ENCODE measurements at places on chromosomes 16 and 17. TPM values are rescaled to one million over a fixed set of nuclear protein-coding genes. Genes with fewer than 3 reads are reported as not detected.

DNA sequence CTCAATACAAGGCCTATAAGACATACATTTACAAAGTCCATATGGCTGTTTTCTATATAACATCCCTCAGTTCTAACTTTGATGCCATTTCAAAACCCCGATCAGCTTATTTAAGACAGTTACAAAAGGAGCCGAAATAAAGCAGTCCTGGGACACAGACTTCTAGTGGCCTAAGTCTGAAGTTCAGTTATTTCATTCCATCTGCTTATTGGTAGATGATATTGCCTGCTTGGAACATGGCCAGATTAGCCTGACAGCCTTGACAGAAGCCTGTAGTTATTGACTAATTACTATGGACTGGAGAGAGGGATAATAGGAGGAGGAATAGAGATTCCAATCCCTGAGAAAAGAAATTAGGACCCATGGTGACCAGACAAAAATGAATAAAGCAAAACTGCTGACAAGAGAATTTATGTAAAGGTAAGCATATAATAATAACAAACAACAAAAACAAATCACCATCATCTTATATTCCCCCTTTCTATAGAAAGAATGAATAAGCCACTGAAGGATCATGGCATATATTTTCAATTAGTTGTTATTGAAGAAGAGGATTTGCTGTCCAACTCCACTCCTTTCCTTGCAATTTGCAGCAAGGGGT lies 206.3 kb upstream of the TOM1L1 start:
- no peak for DNase-seq

CA7 gene
- total RNA-seq, result not detected

- DNase-seq, result peak; percentile 30
These were observed 36.8 kb upstream of the ZC3H18 start for GRCh38 chr16:88533381-88533917.

GRCh38 chr16:59021751-59022150 lies 287.6 kb upstream of the GOT2 start:
- DNase-seq, result no peak

DNA sequence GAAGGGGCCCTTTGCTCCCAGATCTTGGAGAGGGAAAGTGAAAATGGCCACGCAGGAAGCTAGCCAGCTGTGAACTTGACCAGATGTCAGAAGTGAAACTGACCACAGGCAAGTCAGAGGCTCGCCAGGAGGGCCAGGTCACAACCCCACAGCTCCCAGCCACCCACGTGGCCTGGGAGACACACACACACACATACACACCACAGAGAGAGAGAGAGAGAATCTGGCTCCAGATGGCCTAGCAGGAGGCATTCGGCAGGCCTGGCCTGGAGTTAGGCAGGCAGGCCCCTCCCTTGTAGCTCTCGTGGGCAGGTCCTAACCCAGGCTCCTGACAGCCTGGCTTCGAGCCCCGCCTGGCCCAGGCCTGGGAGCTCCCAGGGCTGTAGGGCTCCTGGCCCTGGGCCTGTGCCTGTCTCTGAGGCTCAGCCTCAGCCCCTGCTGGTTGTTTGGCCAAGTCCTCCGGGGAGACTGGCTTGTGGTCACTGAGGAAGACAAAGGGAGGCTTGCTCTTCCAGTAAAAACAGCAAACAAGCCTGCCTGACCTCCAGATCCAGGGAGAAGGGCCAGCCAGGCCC lies 20.2 kb downstream of the NGFR start:
- DNase-seq, result peak; percentile 20

- no peak for DNase-seq
These were observed 262.3 kb downstream of the C16orf95 start for GRCh38 chr16:87054856-87055255.

HOXB13 gene
- not detected for total RNA-seq

- no peak for DNase-seq
These were observed 2.5 kb downstream of the TRIM47 start for GRCh38 chr17:75875940-75876189.

- no peak for DNase-seq
These were observed 12.2 kb downstream of the SLC13A5 start for GRCh38 chr17:6700948-6701307.
